ENCODE measurements at places on chromosomes 3 and 15. TPM values are rescaled to one million over a fixed set of nuclear protein-coding genes. Genes with fewer than 3 reads are reported as not detected.

The COX5A gene
- total RNA-seq = 123 TPM

The CPNE9 gene
- total RNA-seq = not detected

The PP2D1 gene
- total RNA-seq = not detected

The IGF2BP2 gene
- 9.8 TPM for total RNA-seq

The TGM5 gene
- total RNA-seq = 8.3 TPM

The XYLB gene
- total RNA-seq = 3.4 TPM

The XCR1 gene
- not detected for total RNA-seq

The ADAMTS17 gene
- total RNA-seq = 16.0 TPM

The MUC20 gene
- total RNA-seq = 23.8 TPM

The GOLGA6L4 gene
- total RNA-seq = 5.9 TPM

The CEP152 gene
- 4.4 TPM for total RNA-seq

The LEO1 gene
- 21.9 TPM for total RNA-seq

The NDN gene
- 79.3 TPM for total RNA-seq

The TRIP4 gene
- total RNA-seq = 22.3 TPM

The PPP2R3A gene
- total RNA-seq = 15.5 TPM

The C3orf22 gene
- total RNA-seq = not detected

The SCN5A gene
- 9.3 TPM for total RNA-seq

The GOLGA8T gene
- total RNA-seq = 1.5 TPM

The ARPP21 gene
- total RNA-seq = not detected

The PLA1A gene
- 1.7 TPM for total RNA-seq

The HHATL gene
- total RNA-seq = not detected

The IL5RA gene
- total RNA-seq = not detected

The DNAH12 gene
- 0.25 TPM for total RNA-seq

The COL7A1 gene
- total RNA-seq = 148 TPM

The LRRC31 gene
- total RNA-seq = not detected

The OR5K2 gene
- not detected for total RNA-seq

The NAALADL2 gene
- 12.5 TPM for total RNA-seq

The PRR23E gene
- not detected for total RNA-seq

The FBXW12 gene
- total RNA-seq = not detected

The SERF2 gene
- total RNA-seq = 564 TPM

The NUSAP1 gene
- 16.9 TPM for total RNA-seq

The CYP1A1 gene
- 1.5 TPM for total RNA-seq

The PROS1 gene
- total RNA-seq = 29.7 TPM

The CFAP20DC gene
- 5.4 TPM for total RNA-seq

The MYO5C gene
- 10.3 TPM for total RNA-seq

The PLS1 gene
- total RNA-seq = 3.9 TPM

The KNL1 gene
- 3.4 TPM for total RNA-seq

The ATG3 gene
- total RNA-seq = 56.5 TPM

The IL17RB gene
- not detected for total RNA-seq

The CACNA2D3 gene
- 17.2 TPM for total RNA-seq

The ITIH1 gene
- total RNA-seq = 0.98 TPM

The SERINC4 gene
- not detected for total RNA-seq

The GOLGA6L7 gene
- total RNA-seq = not detected

The CNTN3 gene
- not detected for total RNA-seq

The C3orf33 gene
- total RNA-seq = 1.7 TPM

The CPNE4 gene
- 3.2 TPM for total RNA-seq

The SEMA3G gene
- total RNA-seq = 8.3 TPM

The DVL3 gene
- 39.0 TPM for total RNA-seq

The CTDSPL gene
- total RNA-seq = 28.0 TPM

The SPRED1 gene
- total RNA-seq = 16.7 TPM

The KCNAB1 gene
- 3.9 TPM for total RNA-seq

The GOLGA8G gene
- total RNA-seq = not detected

The TM4SF4 gene
- not detected for total RNA-seq
